NCI-H2171 (cell line): ENCODE measurements at places on chromosomes 13 and 19.

- no peak for DNase-seq
Observed at GRCh38 chr19:32203161-32203560, 142.2 kb upstream of the ZNF507 start.

DNA sequence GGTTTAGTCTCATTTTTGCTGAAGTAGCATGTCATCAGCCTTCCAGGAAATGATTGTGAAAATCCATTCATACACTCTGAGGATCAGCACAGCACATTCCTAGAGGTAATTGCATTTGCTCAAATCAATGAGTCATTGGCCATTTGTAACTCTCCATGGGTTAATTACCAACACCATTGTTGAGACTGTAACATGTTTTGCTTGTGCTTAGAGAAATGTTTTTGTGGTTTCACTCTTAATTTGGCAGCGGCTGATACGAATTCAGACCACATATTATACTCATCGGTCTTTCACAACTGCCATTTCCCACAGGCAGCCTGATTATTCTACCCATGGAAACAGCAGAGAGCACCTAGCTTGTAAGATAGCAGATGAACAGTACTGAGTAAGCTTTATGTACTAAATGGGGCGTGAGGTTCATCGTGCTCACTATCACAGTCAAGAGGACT is 110.3 kb downstream of the NHLRC3 start:
- DNase-seq, result no peak

- DNase-seq, result no peak
Observed at GRCh38 chr19:16654140-16654539, 5.8 kb downstream of the SMIM7 start.

GRCh38 chr13:55160867-55161266 is 1979.9 kb upstream of the PRR20A start:
- peak; percentile 95 for DNase-seq

GRCh38 chr19:1362387-1363257 is 21.1 kb upstream of the NDUFS7 start:
- DNase-seq, result no peak

DNA sequence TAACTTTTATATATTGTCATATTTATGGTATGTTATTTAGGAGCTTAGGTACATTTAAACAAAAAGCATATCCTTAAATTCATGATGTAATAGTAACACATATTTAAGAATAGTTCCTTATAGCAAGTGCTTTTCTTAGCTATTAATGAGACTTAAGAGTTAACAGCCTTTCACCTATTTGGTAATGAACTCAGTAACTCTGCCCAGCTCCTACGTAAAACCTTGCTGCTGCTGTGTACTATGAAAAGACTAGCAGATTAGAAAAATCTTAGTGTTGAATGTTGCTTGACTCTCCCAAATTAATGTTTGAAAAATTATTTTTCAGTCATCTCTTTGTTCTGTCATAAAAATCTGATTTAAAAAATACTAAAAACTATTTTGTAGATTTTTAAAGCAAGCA is 6.9 kb downstream of the GPR180 start:
- DNase-seq, result no peak

GRCh38 chr13:38405216-38405615 is 55.6 kb downstream of the UFM1 start:
- no peak for DNase-seq

- DNase-seq, result no peak
Observed at GRCh38 chr13:36332986-36333385, 13.2 kb downstream of the SPART start.

DNA sequence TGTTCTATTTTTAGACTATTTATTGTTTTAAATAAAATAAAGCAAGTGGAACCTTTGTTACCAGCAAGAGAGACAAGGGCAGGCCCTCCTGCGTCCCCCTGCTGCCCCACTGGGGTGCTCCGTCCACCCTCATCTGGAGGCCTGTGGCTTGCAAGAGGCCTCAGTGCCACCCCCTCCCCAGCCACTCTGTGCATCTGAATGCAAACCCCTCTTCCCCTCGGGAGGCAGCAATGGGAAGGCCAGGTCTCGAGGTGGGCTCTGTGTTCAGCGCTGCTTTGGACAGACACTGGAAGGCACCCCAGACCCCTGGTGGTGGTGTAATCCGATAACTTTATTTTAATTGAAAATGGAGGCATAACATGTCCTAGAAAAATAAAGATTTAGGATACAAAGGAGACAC is 4.6 kb downstream of the SIX5 start:
- DNase-seq, result no peak
